Islet precursor cell (in vitro differentiated cells): ENCODE measurements at places on chromosomes 5 and 9.

GRCh38 chr5:135183464-135183863 is 149.4 kb upstream of the PITX1 start:
- no peak for DNase-seq

GRCh38 chr5:96857454-96857853 is 18.8 kb upstream of the ERAP2 start:
- no peak for DNase-seq

GRCh38 chr5:126015235-126016181 is 407.7 kb upstream of the GRAMD2B start:
- no peak for DNase-seq

GRCh38 chr5:42880496-42881150 is 68.9 kb upstream of the SELENOP start:
- no peak for DNase-seq

- no peak for DNase-seq
Observed at GRCh38 chr5:108046955-108047670, 334.8 kb downstream of the FBXL17 start.

DNA sequence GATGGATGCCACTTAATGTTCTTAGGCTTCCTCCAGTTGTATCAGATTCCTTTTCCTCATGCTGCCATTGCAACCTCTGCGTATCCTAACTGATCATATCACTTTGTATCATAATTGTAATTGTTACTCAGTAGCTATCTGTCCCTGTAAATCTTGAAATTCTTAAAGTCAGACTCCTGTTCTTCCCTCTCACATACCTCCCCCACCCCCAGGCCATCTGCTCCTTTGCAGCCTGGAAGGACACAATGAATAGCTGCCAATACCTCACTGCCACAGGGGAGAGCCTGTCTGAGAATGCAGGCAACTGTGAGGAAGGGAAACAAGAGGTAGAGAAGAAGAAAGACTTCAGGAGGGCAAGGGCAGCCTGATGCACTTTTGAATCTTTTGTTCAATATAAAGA is 228.5 kb downstream of the ENC1 start:
- DNase-seq: peak; percentile 94

DNA sequence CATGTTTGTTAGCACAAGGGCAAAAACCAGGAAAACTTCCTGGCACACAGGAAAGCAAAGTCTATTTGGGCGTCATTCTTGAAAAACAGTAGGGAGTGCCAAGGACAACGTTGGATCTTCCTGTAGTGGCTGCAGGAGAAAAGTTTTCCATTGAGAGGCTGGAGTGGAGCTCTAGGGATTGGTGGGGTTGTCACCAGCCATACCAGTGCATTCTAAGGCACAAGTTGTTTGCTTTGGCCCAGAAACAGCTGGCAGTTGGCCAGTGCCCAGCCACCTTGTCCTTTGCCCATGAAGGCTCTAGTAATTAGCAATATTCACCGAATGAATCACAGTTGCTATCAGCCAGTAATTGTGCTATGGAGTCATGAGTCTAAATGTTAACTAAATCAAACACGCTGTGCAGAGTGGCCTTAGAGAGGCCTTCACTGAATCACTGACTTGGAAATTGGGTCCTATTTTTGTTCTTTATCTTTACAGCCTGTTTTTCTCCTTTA is 26.4 kb downstream of the TNFSF15 start:
- peak; percentile 6 for DNase-seq

DNA sequence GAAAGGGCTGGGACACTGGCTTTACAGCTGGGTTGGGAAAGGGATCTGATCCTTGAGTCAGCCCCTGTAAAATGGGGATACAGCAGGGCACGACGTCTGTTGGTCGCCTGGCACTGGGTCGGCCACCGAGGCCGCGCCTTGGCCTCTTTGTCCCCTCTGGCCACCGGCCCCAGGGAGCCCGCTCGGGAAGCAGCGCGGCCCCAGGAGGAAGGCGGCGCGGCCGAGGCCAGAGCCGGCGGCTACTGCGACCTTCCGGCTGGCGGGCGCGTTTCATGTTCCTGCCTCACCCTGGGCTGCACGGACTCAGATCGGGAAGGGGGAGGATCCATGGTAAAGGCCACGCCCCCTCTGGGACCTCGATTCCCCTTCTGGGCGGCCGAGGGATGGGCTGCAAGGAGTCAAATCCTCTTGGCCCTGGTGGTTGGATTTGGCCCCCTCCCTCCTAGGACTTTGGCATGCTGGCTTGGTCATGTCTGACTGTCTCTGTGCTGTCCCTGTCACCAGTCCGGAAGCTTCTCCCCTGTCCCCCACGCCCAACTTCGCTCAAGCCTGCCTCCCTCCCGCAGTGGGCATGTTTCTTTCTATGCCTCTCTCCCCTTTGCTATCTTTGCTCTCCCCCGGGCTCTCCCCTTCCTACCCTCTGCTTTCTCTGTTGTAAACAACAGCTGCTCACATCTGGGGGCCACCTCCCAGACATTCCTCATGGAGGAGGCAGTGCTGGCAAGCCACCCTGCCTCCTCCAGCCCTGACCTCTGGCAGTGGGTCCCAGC is 25.8 kb downstream of the FPGS start:
- peak; percentile 95 for DNase-seq

DNA sequence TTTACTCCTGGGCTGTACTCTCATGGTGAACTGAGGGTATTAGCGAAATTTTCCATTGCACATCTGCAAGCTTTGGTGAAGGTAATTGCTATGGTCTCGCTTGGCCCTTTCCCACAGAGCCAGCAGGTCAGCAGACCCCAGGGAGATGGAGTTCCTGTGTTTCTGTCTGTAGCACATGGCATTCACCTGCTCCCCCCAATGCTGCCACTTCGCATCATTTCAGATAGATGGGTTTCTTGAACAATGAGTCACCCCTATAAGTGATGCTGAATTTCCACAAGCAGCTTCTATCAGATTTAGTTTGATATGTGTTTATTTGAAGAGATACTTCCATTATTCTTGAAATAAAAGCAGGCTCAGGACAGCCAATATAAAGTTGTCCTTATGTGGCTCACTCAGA is 117.8 kb downstream of the ERCC6L2 start:
- DNase-seq: no peak

DNA sequence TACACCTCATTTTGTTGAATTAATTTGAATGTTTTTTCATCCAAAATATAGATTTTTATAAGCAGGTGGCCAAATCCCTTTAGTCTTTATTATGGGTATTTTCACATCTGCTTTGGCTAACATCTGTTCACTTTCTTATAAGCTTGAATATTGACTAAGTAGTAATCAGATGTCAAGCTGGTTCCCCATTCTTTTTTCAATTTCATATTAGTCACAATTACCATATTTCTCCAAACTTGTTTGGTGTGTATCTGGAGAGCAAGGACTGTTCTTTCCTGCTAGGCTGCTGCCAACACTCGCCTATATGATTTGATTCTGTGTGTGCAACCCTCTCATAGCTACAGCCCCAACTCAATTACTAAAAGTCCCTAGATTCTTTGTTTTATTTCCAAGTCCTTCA is 608.5 kb downstream of the PSAT1 start:
- DNase-seq: no peak

DNA sequence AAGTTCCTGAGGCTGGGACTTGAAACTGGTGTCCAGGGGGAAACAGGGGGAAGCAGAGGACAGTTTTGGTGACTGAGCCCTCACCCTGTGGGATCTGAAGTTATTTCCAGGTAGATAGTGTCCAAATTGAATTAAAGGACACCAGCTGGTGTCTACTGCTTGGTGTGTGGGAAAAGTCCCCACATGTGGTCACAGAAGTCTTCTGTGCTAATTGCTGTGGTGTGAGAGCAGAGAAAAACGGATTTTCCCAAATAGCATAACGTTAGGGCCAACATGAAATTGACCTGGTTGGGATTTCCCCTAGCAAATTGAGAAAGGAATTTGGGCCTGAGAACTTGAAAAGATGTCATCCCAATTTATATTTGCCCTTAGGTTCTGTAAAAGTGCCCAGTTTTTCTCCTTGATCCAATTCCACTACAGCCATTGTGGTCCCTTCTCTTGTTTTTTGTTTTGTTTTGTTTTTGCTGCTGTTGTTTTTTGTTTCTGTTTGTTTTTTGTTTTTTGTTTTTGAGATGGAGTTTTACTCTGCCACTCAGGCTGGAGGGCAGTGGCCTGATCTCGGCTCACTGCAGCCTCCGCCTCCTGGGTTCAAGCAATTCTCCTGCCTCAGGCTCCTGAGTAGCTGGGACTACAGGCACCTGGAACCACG is 5.6 kb upstream of the STARD4 start:
- no peak for DNase-seq

- DNase-seq: no peak
Observed at GRCh38 chr5:68002836-68003235, 212.7 kb upstream of the PIK3R1 start.

GRCh38 chr5:142368529-142368928 is 43.7 kb upstream of the SPRY4 start:
- no peak for DNase-seq

DNA sequence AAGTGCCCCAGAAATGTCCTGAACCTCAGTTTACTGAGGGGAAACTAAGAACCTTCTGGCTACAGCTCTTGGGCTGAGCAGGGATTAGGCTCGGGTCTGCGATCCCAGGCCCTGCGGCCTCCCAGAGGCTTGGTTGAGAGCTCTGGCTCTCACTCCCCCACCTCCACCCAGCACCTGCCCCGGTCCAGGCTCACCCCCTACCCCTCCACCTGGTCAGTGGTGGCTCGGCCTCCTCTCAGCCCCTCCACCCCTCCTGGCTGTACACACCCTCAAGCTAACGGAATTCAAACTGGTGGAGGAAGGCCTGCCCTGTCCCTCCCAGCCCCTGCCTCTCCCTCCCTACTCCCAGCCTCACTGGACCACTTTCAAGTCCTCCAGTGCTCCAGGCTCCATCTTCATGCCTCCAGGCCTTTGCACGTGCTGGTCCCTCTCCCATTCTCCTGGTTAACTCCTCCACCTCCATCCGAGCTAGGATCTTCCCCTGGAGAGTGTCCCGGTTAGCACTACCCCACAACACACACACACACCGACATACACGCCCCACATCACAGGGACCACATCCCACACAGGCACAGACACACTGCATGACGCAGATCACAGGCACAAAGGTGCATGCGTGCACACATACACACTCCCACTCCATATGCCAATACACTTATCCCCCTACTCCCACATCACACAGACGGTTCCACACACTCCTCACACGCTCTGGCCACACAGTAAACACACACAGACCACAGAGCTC is 130.9 kb downstream of the C9orf50 start:
- peak; percentile 76 for DNase-seq

GRCh38 chr5:56827049-56827448 is 11.7 kb downstream of the MAP3K1 start:
- DNase-seq: peak; percentile 64

- DNase-seq: peak; percentile 65
Observed at GRCh38 chr9:133715866-133716563, 22.1 kb downstream of the SARDH start.

DNA sequence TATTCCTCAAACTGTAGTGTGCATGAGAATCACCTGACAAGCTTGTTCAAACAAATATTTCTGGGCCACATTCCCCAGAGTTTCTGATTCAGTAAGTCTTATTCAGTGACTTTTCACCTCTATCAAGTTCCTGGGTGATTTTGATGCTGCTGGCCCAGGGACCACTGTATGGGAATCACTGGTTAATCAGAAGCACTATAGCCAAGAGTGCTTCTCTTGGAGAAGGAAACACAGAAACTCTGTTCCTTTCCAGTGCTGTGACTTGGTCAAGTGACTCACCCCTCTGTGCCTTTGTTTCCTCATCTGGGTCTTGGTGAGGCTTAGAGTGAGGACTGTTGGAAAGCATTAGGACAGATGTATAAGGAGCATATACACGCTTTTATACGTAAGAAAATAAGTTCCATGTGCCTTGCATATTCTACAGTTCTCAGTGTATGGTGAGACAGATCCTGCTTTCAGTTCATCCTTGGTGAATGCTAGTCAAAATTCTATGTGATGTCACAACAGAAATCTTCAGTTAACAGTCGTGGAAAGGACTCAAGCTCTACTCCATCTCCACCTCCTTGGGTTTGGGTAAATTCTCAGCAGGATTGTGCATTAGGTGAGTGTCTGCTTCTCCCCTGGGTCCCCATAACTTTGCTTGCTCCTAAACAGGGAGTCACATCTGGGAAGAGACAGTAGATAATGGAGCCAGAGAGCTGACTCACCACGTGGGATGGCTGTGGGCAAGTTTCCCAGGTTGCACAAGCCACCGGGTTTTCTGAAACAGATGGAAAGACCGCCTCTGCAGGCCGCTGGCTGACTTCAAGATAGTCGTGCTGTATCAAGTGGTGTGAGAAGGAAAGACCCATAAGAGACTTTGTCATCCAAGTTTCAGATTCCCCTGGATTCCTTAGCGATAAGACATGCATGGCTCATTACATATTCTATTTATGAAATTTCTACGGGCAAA is 117.0 kb downstream of the NXNL2 start:
- DNase-seq: peak; percentile 64

GRCh38 chr5:11540112-11540511 is 364.1 kb downstream of the CTNND2 start:
- DNase-seq: no peak

DNA sequence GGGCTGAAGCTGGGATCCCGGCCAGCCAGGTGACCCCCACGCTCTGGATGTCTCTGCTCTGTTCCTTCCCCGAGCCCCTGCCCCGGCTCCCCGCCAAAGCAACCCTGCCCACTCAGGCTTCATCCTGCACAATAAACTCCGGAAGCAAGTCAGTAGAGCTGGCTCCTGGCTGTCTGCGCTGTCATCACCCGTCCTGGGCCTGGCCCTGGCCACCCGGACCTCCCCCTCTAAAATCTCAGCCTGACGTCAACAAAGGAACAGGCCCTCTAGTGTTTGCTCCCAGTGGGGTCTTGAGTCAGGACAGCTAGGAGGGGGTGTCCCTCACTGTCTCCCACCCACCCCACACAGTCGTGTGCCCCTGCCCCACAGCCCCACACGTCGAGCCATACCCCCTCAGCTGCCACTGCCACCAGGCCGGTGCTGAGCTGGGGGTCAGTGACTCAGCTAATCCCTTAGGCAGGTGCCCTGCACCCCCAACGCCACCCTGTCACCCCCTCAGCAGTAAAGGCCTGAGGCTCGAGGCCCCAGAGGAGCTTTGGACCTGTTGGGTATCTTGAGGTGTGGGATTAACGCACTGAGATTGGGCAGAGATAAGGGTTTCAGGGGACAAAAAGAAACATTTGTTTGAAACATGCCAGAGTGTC is 1.1 kb upstream of the LCNL1 start:
- DNase-seq: no peak
